ENCODE measurements at places on chromosomes 3 and 15. TPM values are rescaled to one million over a fixed set of nuclear protein-coding genes. Genes with fewer than 3 reads are reported as not detected.

SLC6A1 gene
- total RNA-seq = not detected

VEPH1 gene
- total RNA-seq = 27.4 TPM

ISL2 gene
- not detected for total RNA-seq

PTPRG gene
- 27.6 TPM for total RNA-seq

ANKUB1 gene
- not detected for total RNA-seq

FBXL2 gene
- 9.7 TPM for total RNA-seq

CIDEC gene
- not detected for total RNA-seq

SPINK8 gene
- total RNA-seq = not detected

NMNAT3 gene
- total RNA-seq = 1.8 TPM

TM4SF1 gene
- 299 TPM for total RNA-seq

DZIP1L gene
- total RNA-seq = 38.2 TPM

SLC2A2 gene
- not detected for total RNA-seq

C15orf39 gene
- total RNA-seq = 8.1 TPM

RPL39L gene
- total RNA-seq = 33.8 TPM

CLDN11 gene
- total RNA-seq = 661 TPM

MESD gene
- total RNA-seq = 18.9 TPM

CGNL1 gene
- total RNA-seq = 11.0 TPM

CAV3 gene
- total RNA-seq = not detected

XCR1 gene
- not detected for total RNA-seq

ITGA11 gene
- 81.1 TPM for total RNA-seq

GOLGA8N gene
- total RNA-seq = 5.7 TPM

SUCNR1 gene
- total RNA-seq = 4.5 TPM

KIF9 gene
- 11.0 TPM for total RNA-seq

DNAH12 gene
- total RNA-seq = 0.09 TPM

ADPRH gene
- total RNA-seq = 4.1 TPM

TLR9 gene
- total RNA-seq = not detected

RASL12 gene
- 1.7 TPM for total RNA-seq

P2RY14 gene
- 0.41 TPM for total RNA-seq

TMEM266 gene
- not detected for total RNA-seq

IDH2 gene
- 28.6 TPM for total RNA-seq

TP63 gene
- total RNA-seq = 0.18 TPM

BUB1B gene
- total RNA-seq = 35.2 TPM

GPR171 gene
- not detected for total RNA-seq

TMEM108 gene
- total RNA-seq = not detected

GP9 gene
- total RNA-seq = not detected

COLQ gene
- 1.8 TPM for total RNA-seq

CCK gene
- total RNA-seq = not detected

ANKRD63 gene
- not detected for total RNA-seq

TWF2 gene
- 109 TPM for total RNA-seq

PROS1 gene
- 109 TPM for total RNA-seq

SLC6A20 gene
- not detected for total RNA-seq

CHRM5 gene
- total RNA-seq = not detected

CDC25A gene
- total RNA-seq = 0.90 TPM

CCDC191 gene
- 4.2 TPM for total RNA-seq

PODXL2 gene
- total RNA-seq = 3.4 TPM

PRKCD gene
- 2.9 TPM for total RNA-seq

TRIM71 gene
- total RNA-seq = not detected

ACTC1 gene
- not detected for total RNA-seq

PLA2G4F gene
- not detected for total RNA-seq

TM4SF18 gene
- total RNA-seq = 1.3 TPM

AADACL2 gene
- total RNA-seq = not detected

ZBBX gene
- total RNA-seq = 0.16 TPM

FAIM gene
- total RNA-seq = 6.0 TPM

RYR3 gene
- total RNA-seq = under 0.01 TPM
